Right cardiac atrium (tissue), 5 donors: ENCODE measurements at places on chromosomes 1 and 21.

GRCh38 chr1:18100491-18101063, 7.0 kb upstream of the IGSF21 start:
- DNase-seq = peak; percentile 79

GRCh38 chr1:168050307-168050706, 86.4 kb downstream of the GPR161 start:
- DNase-seq = no peak

- peak; percentile 84 for DNase-seq
Observed at GRCh38 chr21:37071561-37072273, 1.2 kb downstream of the PIGP start.

DNA sequence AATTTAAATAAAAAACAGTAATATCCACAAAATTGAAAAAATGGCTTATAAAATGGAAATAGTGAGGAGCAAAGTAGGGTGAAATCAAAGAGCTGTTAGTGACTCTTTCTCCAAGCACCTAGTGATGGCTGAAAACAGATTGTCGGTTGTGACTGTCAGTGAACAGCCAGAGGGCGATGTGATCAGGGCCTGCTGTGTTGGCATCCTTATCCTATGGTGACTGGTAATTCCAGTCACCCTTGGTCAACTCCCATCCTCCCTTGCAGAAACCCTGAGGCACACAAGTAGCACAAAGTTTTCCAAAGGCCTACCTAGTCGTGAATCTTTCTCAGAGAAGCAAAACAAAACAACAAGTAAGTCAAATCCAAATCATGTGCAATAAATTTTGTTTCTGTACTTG, 599.8 kb upstream of the CXADR start:
- no peak for DNase-seq

DNA sequence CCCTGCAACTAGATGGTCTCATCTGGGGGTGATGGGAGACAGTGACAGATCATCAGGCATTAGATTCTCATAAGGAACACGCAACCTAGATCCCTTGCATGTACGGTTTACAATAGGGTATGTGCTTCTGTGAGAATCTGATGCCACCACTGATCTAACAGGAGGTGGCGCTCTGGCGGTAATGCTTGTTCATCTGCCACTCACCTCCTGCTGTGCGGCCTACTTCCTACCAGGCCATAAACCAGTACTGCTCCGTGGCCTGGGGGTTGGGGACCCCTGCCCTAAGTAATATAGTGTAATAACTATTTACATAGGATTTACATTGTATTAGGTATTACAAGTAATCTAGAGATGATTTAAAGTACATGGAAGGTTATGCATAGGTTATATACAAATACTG, 134.9 kb downstream of the CLEC20A start:
- no peak for DNase-seq

- DNase-seq = no peak
Observed at GRCh38 chr1:44275296-44275962, 62.2 kb downstream of the DMAP1 start.

GRCh38 chr21:29007135-29007534, 12.0 kb downstream of the RWDD2B start:
- DNase-seq = no peak

DNA sequence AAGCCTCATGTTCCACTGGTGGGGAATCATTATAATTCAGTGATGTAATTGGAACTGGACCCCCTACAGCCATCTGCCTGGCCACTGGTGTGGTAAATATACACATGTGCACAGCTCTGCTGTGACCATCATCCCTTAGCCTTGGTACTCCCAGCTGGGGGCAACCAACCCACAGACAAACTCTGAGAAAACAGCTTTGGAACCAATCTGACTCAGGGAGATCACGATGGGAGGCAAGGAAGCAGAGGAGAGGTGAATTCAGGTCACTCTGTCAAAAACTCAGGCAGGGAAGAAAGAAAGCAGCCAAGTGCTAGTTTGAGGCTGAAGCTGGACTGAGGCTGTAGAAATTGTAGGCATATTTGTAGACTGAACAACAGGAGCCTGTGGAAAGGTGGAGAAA, 197.8 kb upstream of the GALNT2 start:
- DNase-seq = no peak

GRCh38 chr1:234926559-234927311, 201.9 kb downstream of the TOMM20 start:
- DNase-seq = no peak

DNA sequence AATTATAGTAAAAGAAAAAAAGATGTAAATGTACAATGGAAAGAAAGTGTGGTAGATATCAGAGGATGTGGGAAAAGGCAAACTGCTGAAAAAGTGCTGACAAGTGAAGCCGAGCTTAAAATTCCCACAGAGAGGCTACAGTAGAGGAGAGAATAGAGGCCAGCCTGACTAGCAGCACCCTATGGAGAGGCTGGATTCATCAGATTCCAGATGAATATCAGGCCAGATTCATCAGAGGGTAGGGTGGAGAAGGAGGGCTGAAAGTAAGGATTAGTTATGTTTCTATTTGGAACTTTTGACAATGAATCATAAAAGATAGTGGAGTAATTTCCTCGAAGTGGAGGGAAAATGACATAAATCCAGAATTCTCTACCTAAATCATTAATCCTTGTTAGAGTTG, 60.4 kb upstream of the NEK7 start:
- no peak for DNase-seq

DNA sequence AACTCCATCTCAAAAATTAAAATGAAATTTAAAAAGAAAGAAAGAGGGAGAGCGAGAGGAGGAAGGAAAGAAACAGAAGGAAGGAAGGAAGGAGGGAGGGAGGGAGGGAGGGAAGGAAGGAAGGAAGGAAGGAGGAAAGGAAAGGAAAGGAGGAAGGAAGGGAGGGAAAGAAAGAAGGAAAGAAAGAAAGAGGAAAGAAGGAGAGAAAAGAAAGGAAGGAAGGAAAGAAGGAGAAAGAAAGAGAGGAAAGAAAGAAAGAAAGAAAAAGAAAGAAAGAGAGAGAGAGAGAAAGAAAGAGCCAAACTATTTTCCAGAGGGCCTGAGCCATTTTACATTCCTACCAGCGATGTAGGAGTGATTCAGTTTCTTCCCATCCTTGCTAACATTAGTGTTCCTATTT, 364.0 kb downstream of the RGS7 start:
- no peak for DNase-seq
